ENCODE measurements at places on chromosomes 7 and 10.

GRCh38 chr7:22666732-22667131 lies 60.3 kb upstream of the IL6 start:
- DNase-seq, result no peak

GRCh38 chr7:157493017-157493416 lies 156.2 kb downstream of the DNAJB6 start:
- DNase-seq, result no peak

GRCh38 chr7:71325151-71325550 lies 193.2 kb downstream of the GALNT17 start:
- no peak for DNase-seq

DNA sequence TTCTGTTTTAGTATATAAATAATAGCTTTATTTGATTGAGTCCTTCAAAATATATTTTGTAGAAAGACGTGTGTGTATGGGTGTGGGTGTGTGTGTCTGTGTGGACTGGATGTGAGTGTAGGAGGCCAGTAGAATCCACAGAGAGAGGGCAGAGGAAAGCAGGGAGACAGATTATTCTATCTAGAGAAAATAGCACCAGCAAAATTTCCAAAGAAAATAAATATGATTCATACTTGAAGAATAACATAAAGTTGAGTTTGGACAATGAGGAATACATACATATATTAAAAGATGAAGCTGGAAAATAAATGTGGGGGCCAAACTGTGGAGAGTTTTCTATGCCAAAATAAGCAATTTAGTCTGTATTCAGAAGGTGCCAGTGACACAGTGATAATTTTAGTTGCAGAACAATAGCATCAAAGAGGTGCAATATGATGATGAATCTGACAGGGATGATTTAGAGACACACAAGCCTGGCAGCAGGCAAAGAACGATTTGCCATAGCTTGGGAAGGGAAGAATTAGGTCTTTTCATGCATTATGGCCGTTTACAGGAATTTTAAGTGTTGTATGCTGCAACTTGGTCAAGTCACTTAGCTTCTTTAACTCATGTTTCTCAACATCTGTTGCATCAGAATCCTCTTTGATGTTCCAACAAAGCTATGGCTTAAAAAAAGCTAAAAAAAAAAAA lies 121.3 kb downstream of the SEMA3A start:
- DNase-seq, result no peak

DNA sequence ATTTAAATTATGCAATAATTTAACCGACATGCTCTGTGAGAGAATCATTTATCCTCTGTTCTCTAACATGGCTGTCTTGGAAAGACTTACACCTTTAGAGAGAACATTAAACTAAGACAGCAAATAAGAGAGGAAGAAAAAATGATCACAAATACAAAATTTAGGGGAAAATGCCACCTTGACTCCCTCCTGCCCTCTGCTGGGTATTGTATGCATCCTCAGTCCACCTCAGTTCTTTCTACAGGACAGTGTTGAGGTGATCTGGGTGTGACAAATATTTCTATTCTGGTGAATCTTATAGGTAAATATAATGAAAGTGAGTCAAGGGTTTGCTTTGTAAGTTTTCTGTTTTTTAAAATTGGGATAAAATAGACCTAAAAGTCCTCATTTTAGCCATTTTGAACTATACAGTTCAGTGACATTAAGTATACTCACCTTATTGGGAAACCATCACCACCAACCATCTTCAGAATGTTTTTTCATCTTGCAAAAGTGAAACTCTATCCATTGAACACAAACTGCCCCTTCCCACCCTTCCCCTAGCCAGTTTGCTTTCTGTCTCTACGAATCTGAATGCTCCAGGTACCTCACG lies 61.5 kb upstream of the ELMO1 start:
- DNase-seq, result no peak

DNA sequence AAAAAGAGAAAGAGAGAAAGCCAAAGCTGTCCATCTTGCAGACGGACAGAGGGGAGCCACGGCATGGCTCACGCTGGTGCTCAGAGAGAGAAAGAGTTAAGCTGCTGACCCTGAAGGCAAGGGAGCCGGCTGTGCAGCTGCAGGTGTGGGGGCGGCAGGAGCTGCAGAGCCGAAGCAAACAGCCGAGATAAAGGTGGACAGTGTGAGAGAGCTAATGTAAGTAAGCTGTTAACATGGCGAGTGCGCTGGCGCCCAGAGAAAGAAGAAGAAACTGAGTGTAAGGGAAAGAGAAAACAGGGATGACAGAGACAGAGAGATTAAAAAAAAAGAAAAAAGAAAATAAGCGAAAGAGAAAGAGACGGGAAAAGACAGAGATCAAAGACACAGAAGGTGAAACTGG lies 18.2 kb downstream of the COL17A1 start:
- DNase-seq, result no peak

- no peak for DNase-seq
These were observed 70.2 kb downstream of the UBE2H start for GRCh38 chr7:129882531-129882930.

- no peak for DNase-seq
These were observed 63.8 kb downstream of the MKI67 start for GRCh38 chr10:128062331-128062880.

GRCh38 chr7:131556053-131556908 lies at the start of gene PODXL:
Gene PODXL (minus strand): TSS chr7:131556628. CDS start chr7:131556359, 269 bp downstream.
- peak; percentile 82 for DNase-seq

DNA sequence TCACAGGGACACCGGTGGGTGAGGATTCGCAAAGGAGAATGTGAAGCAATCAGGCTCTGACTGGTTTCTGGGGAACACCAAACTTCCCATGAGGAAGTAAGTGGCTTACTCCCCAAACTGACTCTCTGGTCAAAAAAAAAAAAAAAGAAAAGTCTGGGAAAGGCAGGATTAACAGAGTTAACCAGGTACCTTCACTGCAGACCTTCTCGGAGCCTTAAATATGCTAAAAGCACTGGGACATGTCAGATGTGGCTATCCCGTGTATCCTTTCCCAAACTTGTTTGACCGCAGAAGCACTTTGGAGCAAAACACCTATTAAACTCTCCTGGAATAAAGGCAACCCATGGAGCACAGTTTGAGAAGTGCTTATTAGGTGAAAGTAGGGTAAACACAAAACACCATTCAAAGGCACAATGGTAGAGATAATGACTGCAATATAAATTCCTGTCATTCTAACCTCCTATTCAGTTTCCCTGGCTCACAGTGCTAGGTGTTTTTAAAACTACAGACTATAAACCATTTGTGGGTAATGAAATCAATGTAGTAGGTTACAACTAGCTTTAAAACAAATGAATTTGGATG lies 44.1 kb upstream of the MXI1 start:
- no peak for DNase-seq

- DNase-seq, result no peak
These were observed 97.7 kb downstream of the ACTR3B start for GRCh38 chr7:152857272-152857671.

GRCh38 chr7:110973196-110973990 lies 117.5 kb upstream of the LRRN3 start:
- no peak for DNase-seq

GRCh38 chr10:89283025-89283935 lies 18.6 kb upstream of the IFIT2 start:
- DNase-seq, result no peak

- no peak for DNase-seq
These were observed 194.2 kb upstream of the MAGI2 start for GRCh38 chr7:79647711-79648110.

DNA sequence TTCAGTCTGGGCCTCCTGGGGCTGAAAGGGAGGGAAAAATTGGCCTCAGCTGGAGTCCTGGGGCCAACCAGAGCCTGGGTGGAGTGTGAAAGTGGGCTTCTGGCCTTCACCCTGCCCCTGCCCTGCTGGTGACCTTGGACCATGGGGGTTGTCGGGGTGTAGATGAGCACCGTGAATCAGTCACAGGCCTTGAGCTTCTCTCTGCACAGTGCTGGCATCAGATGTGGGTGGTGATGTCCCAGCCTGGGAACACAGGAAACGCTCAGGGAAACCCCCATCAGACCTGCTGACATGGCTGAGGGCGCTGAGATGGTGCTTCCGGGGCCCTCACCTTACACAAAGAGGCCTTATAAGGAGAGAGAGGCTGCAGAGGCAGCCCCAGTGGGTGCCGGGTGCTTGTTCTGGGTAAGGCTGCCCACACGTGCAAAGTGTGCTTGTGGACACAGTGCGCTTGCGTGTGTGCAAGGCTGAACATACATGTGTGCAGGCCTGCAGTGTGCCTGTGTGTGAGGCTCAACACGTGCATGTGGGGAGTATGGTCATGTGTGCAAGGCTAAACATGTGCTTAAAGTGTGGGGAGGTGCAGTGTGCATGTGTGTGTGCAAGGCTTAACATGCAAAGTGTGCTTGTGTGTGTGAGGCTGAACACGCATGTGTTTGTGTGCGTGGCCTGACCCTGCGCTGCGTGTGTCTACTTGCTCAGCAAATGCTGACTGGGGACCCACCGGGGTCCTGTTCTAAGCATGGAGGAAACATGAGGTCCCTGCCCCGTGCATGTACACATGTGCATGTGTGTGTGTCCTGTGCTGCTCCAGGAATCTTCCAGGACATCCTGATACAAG lies 6.5 kb downstream of the ARPC1B start:
- DNase-seq, result no peak

- no peak for DNase-seq
These were observed 9.5 kb upstream of the SUN1 start for GRCh38 chr7:822692-823276.

- no peak for DNase-seq
These were observed 225.3 kb downstream of the GLRX3 start for GRCh38 chr10:130361351-130362105.

DNA sequence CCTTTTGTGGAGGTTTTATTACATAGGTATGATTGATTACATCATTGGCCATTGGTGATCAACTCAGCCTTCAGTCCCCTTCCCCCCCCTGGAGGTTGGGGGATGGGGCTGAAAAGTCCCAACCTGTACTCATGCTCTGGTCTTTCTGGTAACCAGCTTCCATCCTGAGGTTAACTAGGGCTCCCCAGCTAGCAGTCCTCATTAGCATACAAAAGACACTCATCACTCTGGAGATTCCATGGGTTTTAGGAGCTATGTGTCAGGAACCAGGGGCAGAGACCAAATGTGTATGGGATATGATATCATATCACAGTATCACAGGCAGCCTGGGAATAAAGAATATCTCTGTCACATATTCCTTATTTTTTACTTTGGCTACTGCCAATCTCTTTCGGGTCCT lies 13.6 kb downstream of the CCSER2 start:
- DNase-seq, result no peak

GRCh38 chr7:65342723-65343629 lies 30.7 kb upstream of the ZNF92 start:
- no peak for DNase-seq

DNA sequence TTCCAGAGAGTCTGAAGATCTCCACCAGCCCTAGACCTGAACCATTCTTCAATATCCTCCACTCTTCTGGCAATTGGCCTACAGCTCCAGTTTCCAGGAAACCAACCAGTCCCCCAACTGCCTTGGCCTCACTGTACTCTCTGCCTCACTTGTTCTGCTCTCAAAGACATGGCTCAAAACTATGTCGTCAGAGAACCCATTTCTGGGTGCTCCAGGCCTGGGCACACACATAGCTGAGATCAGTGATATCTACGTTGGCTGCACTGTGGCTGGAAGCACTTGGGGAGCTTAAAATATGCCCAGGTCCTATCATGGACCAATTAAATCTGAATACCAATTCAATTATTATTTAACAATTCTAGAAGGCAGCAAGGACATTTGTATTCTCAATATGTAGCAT lies 93.1 kb downstream of the COBL start:
- no peak for DNase-seq

GRCh38 chr7:92835261-92835850 lies 1.0 kb downstream of the CDK6 start:
- DNase-seq, result peak; percentile 80

GRCh38 chr7:31116615-31117014 lies 64.5 kb downstream of the ADCYAP1R1 start:
- no peak for DNase-seq

GRCh38 chr7:8536431-8536830 lies 103.0 kb downstream of the NXPH1 start:
- no peak for DNase-seq

GRCh38 chr7:128791121-128791971 lies at the start of gene CCDC136:
Gene CCDC136 (plus strand): TSS chr7:128791968. CDS start chr7:128792412, 444 bp downstream.
- peak; percentile 65 for DNase-seq

GRCh38 chr7:37540917-37541316 lies 92.3 kb upstream of the ELMO1 start:
- no peak for DNase-seq

GRCh38 chr10:19865676-19866075 lies 49.4 kb downstream of the PLXDC2 start:
- DNase-seq, result no peak

- DNase-seq, result no peak
These were observed 1434.0 kb upstream of the LRRTM3 start for GRCh38 chr10:65491799-65492198.

DNA sequence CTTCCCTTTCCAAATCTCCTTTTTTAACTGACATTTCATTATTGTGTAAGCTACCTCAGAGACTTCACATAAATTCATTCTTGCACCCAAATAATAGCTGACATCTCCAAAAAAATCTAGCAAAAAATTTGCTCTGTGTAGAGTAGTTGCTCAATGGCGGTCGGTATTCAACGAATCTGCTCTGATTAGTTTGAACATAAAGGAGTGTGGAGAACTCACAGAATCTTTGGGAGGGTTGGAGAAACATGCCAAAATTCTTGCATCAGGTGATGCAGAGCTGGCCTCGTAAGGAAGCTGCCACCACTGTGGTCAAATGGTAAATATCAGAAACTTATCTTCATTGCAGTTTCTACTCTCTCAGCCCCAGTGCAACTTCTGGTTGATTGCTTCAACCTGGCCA lies 201.2 kb upstream of the MDFIC start:
- DNase-seq, result no peak

- DNase-seq, result no peak
These were observed 461.1 kb downstream of the ZNF33B start for GRCh38 chr10:42177077-42177792.

GRCh38 chr10:21673668-21674067 lies 139.6 kb downstream of the MLLT10 start:
- DNase-seq, result no peak

DNA sequence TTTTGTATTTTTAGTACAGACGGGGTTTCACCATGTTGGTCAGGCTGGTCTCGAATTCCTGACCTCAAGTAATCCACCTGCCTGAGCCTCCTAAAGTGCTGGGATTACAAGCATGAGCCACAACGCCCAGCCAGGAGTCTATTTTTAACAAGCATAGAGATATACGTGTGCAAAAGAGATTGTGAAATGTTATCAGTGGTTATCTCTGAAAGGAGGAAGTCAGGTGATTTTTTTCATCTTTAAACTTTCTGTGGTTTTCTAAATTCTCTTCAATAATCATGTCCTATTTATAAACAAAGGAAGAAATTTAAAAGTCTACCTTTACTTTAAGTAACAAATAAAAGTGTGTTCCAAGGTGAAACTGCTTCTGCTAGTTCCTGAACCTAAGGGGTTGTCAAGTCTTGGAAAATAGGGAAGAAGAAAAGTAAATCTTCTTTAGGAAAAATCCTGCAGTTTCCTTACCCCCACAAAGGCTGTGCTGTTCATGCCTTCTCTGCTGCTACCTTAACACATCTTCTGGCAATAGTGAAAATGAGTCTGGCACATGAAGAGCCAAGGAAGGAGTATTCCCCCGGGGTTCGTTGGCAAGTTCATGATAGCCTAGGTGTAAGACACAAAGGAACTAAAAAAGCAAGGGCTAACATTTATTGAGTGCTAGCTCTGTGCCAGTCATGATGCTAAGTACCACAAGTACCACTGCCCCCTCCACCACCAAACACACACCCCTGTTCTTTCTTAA lies 51.1 kb downstream of the CYP26A1 start:
- DNase-seq, result no peak

Data from left hindlimb (tissue), 1 donor.